Activated T-helper 9 cell treated with anti-CD3 and anti-CD28 coated beads, Interleukin-2, amount 50 U/mL, for 16 hours (primary cell): ENCODE measurements at places on chromosomes 7 and 10.

GRCh38 chr7:107027208-107027607, 17.3 kb upstream of the PRKAR2B start:
- no peak for DNase-seq

- DNase-seq, result no peak
These were observed 121.6 kb downstream of the CACNB2 start for GRCh38 chr10:18261768-18262231.

GRCh38 chr10:129877773-129878371, 86.2 kb downstream of the EBF3 start:
- DNase-seq, result no peak

DNA sequence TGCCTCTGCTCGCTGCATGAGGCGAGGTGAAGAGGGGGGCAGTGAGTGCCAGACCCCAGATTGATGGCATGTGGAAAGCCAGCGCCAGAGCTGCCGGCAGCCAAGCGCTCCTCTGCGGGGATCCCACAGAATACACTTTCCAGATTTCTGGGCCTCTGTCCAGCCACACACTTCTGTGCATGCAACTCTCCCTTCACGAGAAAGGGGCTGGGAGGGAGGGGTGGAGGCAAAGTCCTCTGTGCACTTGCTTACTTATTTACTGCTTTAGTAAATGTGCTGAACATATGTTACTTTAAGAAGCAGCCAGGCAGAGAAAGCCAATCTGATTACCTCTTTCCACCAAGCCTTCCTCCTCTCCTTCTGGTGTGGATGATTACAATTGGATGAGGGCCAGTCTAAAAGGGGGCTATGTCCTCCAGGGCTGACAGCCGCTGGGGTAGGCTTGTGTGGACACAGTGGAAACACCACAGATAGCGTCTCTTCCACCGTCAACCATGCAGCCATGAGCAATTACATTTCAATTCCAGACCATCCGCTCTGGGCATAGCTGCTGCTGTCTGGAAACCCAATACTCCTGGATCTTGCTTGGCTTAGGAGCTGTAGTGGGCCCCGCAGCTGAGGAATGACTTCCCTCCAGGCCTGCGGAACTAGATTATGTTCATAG, 322.8 kb upstream of the ANKRD30A start:
- DNase-seq, result no peak

DNA sequence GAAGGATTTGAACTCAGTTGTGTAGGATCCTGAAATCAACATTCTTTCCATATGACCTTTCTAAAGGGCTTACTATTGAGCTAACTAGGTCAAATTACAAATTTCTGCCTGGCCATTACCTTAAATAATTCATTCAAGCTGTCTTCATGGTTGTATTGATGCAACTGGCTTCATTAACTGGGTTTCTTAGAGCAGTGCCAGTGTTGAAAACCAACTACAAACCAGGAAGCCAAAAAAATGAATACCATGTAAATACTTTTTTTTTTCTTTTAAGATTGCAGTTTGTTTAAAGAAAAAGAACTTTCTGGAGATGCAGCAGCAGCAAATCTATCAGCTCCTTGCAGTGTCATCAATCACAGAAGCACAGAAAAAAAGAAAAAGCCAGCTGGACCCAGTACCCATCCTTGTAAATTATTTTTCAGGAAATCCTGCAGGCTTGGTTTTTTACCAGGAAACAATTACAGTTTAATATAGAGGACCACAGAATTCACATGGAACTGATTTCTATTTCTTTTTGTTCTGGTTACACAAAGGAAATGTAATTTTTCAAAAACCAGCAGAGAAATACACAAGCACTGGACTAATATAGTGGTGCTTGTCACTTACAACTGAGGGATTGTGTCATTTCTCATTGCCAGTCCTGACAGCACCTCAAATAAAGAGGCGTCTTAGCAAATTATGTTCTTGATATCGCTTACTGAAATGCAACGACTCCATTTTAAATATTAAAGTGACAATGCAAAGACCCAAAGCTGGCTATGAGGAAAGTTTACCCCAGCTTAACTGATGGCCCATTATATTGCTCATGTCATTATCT, 131.9 kb downstream of the TMEM26 start:
- no peak for DNase-seq

- DNase-seq, result no peak
These were observed 25.0 kb downstream of the ZNF365 start for GRCh38 chr10:62399211-62399610.

GRCh38 chr10:70978181-70978580, 89.8 kb upstream of the PCBD1 start:
- no peak for DNase-seq

DNA sequence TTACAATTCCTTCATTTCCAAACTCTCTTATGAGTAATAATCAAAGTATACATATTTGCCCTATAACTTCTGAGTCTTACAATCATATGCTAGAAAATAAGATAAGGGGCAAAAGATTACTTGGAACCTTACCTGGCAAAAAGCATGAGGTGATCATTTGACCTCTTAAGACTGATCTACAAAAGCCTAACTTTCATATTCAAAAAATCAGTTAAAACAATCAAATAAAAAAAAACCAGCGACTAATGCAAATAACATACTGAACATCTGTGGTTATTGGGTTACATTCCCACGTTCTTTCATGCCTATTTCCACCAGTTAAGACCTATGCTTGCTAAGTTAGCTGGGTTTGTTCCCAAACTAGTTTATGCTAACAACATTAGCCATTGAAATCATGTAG, 187.6 kb downstream of the RNF133 start:
- DNase-seq, result no peak
